ENCODE measurements at places on chromosomes 11 and 22. TPM values are rescaled to one million over a fixed set of nuclear protein-coding genes. Genes with fewer than 3 reads are reported as not detected.

DUSP8 gene
- polyA plus RNA-seq = 1.8 TPM

DNA sequence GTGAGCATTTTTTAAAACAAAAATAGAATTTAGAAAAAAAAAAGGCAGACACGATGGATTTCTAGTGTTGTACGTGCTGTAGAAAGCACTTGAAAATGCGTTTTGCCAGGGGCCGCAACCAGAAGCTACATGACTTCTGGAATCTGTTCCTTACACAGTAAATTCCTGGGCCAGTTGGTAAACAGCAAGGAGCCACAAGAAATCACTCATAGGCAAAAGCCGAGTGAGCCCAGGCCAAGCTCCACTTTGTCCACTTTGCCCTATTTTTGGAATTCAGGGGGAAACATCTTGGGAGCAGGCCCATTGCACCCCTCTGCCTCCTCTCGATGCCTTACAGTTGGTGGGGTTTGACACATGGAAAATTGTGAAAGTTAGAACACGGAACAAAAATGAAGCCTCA lies 4.1 kb upstream of the CELSR1 start:
- no peak for DNase-seq

DNA sequence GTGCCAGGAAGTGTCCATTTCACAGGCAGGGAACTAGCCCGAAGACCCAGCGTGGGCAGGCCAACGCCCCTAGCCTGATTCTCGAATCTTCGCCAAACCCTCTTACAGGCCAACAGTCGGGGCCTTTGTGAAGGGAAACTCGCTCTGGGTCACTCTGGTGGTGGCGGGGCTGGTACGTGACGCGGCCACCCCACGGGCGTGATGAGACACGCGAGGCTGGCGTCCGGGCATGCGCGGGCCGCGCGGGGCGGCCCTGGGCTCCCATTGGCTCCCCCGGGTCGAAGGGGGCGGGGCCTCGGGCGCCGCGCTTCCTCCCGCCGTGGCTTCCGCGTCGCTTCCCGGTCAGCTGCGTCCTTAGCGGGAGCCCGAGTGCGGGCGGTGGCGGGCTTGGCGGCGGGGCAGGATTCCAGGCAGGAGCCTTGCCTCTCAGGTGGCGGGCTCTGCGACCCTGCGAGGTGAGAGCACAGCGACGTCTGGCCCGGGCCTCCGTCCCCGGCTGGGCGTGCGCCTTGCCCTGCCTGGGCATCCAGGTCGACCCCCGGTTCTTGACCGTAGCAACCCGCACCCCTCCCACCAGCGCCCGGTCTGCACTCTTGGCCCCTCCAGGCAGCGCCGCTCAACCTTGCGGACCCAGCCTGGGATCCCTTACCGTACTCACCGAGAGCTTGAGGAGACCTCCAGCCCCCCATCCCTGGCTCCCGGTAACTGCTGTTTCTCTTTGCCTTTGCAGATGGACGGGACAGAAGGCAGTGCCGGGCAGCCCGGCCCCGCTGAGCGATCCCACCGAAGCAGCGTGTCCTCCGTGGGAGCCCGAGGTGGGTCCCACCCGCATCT lies at the start of gene FRMD8:
TSS of gene FRMD8 (plus strand) at position 331 of the 834 bp plus-strand sequence. CDS start at position 731, 400 bp downstream.
- peak; percentile 86 for DNase-seq

PKNOX2 gene
- 12.7 TPM for polyA plus RNA-seq

DNA sequence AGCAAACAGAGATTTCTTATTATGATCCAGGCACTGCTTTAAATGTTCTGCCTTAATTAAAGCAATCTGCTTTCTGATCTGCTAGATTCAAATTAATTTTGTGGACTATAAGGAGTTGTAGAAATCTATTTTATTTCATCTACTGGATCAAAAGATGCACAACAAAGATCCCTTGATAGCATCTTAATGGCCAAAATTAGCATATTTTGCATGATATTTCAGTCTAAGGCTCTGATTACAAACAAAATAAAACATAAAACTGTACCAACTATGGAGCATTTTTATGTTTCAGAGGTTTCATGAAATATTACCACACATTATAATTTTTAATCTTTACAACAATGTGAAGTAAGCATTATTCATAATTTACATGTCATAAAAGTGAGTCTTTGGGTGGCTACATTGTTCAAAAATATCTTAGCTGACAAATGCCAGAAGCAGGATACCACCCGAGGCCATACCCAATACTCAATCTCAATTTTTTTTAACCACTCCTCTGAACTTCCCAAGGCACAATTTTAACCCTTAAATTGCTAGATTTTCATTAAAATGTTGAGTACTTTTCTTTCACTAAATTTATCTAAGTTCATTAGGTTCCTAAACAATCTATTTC lies 929.5 kb downstream of the KCNA4 start:
- no peak for DNase-seq

- no peak for DNase-seq
Observed at GRCh38 chr11:9573775-9574621, 528 bp downstream of the WEE1 start.

DNA sequence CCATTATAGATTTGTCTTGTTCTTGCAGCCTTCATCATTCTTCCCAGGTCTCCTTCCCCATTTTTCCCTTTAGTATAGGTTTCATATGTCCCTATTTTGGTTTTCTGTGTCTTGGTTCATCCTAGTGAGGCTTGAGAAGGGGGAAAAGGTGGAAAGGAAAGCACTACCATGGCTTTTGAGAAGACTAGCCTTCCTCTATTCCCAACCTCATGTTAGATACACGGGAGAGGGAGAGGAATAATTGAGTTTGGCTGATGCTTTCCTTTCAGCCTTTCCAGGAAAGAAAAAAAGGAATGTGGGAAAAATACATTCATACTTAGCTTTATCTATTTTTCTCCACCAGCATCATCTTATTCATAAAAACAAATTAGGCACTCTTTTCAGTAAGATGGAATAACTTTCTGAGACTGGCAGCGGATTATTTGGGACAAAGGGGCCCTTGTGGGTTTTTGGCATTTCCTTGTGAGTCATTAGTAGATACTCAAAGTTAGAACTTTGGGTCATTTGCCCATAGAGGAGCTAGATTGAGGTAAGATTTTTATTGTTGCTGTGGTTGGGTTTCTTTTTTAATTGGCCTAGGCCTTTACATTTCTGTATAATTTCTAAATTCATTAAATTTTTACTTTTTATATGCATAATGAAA lies 23.8 kb downstream of the CAPRIN1 start:
- no peak for DNase-seq

NKAPD1 gene
- polyA plus RNA-seq = 64.6 TPM

OR51A7 gene
- not detected for polyA plus RNA-seq

INS gene
- not detected for polyA plus RNA-seq

GRCh38 chr11:45655831-45656230 lies 9.6 kb downstream of the CHST1 start:
- no peak for DNase-seq

HTATIP2 gene
- 5.4 TPM for polyA plus RNA-seq

DNA sequence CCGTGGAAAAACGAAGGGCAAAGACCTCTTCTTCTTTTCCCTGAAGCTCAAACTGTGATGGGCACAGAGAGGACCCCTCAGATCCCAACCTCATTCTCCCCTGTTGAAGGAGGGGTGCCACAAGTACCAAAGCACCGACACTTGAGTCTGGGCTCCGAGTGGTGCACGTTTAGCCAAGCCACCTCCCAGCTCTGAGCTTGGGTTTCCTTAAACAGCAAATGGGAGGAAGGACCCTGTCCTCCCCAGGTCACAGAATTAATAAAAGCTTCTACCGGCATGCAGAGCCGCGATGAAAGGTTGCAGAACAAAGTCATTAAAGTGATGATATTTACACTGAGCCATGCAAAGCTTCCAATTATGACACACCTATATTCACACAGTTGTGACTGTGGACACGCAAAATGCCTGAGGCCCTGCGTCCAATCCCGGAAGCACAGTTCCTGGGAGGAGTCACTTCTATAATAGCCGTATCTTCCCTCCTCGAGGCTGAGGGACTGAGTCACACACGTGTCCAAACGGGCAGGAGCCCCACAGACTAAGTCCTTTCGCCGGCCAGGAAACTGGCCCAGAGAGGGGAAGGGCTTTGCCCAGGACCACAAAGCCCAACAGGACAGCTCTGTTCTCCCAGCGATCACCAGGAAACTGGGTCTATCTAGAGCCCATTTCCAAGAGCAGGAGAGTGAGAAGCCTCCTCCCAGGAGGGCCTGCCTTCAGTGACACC lies 922 bp upstream of the CSNK1E start:
- peak; percentile 23 for DNase-seq

LRRC55 gene
- 3.3 TPM for polyA plus RNA-seq

GRCh38 chr22:22930571-22931556 lies 43.2 kb downstream of the IGLL5 start:
- no peak for DNase-seq

GRCh38 chr22:37976547-37976946 lies 7.8 kb downstream of the SOX10 start:
- no peak for DNase-seq

- no peak for DNase-seq
Observed at GRCh38 chr11:110076371-110076965, 16.7 kb upstream of the ZC3H12C start.

DNA sequence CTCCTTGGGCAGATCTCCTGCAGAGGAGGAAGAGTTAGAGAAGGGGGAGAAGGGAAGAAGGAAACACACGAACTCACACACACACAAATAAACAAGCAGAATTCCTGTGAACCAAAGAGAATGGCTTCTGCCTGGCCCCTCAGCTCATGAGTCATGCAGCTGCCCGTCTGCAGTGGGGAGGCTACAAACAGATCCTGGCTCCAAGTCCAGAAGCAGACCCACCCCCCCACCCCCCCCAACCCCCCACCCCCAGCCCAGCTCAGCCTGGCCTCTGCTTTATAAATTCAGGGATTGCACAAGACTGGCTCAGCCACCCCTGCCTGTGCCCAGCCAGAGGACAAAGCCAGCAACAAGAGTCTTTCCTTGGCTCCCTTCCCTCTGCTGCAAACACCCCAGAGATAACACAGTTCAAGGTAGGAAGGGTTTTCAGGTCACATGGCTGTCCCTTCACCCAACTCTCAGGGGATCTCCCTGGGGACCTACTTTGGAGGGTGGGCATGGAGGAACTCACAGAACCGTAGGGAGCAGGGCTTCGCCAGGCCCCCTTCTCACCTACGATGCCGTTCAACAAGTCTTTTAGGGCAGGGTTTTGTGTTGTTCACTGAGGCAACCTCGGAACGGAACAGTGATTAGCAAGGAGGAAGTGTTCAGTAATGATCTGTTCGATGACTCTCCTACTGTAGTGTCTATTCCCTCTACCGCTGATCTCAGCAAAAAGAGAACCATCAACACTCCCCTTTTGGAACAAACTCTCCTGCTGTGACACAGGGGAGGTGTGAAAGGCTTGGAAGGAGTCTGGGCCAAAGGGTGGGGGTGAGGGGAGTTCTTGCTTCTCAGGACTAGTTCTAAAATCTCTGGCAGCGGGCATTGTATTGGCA lies 35.5 kb downstream of the RPL27A start:
- peak; percentile 80 for DNase-seq

DNA sequence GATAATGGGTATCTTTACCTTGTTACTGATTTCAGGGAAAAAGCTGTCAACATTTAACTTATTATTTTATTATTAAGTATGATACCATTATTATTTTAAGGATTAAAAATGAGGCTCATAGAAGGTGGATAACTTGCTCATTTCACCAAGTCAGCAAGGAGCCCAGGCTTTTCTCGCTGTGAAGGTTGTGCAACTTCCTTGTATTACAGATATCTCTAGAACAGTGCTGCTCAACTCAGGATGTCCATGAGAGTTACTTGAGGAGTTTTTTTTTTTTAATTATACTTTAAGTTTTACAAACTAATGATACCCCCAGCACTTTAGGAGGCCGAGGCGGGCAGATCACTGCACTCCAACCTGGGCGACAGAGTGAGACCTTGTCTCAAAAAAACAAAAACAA lies 98.2 kb downstream of the INSC start:
- DNase-seq = no peak

DNA sequence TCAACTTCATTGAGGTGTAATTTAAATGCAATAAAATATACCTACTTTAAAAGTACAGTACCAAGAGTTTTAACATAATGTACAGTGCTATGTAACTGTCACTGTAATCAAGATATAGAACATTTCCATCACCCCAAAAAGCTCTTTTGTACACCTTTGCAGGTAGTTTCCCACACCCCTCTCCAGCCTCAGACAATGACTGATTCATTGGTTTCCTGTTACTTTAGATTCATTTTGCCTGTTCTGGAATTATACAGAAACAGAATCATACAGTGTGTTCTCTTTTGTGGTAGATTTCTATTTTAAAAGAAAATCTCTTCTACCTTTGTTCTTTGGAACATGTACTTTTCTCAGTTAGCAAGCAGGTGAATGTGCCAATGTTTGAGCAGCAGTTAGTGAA lies 38.2 kb downstream of the SHISA8 start:
- no peak for DNase-seq

- no peak for DNase-seq
Observed at GRCh38 chr11:16925561-16926065, 88.6 kb downstream of the PLEKHA7 start.

DNA sequence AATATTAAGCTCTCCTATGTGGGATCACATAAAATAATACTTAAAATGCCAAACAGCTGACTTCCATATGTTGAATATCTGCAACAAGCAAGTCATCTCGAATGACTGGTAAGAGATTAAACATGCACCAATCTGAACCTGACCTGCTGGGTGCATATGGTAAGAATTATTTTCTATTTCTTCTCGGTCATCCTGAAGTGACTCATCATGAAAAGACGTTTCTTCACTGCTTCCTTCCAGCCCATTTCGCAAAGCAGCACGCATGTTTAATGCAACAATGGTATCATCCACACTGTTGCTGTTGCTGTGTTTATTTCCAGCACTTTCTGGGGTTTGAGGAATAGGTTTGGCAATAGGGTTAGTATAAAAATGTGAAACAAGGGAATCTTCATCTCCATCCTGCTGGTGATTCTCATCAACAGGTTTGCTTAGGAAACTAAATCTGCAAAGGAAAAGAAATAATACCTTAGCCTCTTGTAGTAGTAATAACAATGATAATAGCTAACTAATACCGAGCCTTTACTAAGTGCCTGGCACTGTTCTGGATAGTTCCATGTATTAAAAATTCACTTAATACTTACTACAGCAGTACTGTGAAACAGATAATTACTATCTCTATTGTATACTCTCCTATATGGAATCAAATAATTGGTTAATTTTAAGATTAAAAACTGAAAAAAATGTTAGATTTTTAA lies 52.0 kb upstream of the CHRNA10 start:
- no peak for DNase-seq

ZNF74 gene
- polyA plus RNA-seq = 21.0 TPM

- no peak for DNase-seq
Observed at GRCh38 chr22:36311386-36312085, 58.6 kb downstream of the APOL1 start.

- peak; percentile 2 for DNase-seq
Observed at GRCh38 chr11:71420455-71421241, 27.5 kb downstream of the DHCR7 start.

GRCh38 chr11:43268786-43269185 lies 43.0 kb upstream of the API5 start:
- DNase-seq = no peak

Data from right lung (tissue), 10 donors.